Stimulated activated CD4-positive, alpha-beta T cell treated with anti-CD3 and anti-CD28 coated beads, Interleukin-2, amount 100 ng/mL, for 48 hours (primary cell): ENCODE measurements at places on chromosomes 12 and 14.
A peak's percentile ranks its signal among the peaks of the same experiment; 100 is the strongest.

GRCh38 chr12:77947746-77948145 lies 117.1 kb downstream of the NAV3 start:
- no peak for DNase-seq

DNA sequence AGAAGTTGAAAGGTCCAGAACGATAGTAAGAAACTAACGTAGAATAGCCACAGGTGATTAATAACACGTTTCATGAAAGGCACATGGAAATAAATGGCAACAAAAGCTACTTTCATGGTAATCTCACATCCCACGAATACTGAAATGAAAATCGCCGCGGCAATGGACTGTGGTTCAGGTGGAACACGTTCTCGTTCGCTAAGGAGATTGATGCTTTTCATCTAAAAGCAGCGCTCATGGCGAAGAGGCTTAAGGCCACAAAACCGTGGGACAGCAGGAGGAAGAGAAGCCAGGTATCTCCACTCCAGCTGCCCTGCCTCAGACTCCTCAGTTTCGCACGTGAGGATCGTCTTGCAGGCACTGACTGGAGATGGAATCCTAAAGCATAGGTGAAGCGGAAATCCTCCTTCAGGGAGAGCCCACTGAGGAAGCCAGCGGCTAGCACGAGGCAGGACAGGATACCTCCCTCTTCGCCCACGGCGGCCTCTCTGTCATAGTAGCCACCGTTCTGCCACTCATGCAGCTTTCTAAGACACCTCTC lies 696 bp upstream of the GPHN start:
- peak; percentile 28 for DNase-seq

DNA sequence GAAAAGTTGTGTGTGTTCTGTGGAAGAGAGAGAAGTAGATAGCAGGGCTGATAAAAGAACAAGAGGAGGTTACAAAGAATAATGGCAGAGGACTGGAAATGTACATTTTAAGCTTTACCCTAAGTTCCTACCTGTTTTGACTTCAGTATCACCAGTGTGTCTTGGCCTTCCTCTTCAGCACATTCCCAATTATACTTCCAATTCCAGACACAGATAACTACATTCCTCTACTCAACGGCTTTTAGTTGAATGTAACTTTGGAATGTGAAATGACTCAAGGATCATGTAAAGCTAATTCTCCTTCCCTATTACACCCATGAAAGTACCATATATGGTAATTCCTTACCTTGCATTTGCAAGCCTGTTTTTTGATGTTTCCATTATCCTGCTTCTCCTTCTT lies 5.0 kb downstream of the MGST1 start:
- DNase-seq: no peak

DNA sequence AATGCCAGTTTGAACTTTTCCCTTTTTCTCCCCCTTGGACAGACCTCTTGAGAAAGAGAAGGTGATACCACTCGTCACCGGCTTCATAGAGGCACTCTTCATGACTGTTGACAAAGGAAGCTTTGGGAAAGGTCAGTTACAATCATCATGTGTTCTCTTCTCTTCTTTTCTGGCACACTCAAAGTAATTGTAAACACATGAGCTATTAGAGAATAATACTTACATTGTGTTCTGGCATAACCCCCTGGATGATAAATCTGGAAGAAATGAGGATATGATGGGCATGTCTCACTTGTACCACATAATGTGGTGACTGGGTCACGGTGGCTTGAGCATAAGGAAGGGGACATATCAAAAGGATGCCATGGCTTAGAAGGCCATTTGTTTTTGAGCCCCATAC lies 20.0 kb downstream of the UTP20 start:
- no peak for DNase-seq

DNA sequence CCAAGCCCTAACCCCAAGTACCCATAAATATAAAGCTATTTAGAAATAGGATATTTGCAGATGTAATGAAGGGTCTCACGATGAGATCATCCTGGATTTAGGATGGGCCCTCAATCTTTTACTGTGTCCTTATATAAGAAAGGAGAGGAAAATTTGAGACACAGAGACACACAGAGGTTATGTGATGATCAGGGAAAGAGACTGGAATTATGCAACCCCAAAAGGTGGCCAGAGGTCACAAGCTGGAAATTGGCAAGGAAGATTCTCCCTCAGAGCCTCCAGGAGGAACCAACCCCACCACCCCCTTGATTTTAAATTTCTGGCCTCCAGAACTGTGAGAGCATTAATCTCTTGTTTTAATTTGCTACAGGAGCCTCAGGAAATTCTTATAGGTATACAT lies 334.9 kb upstream of the PRICKLE1 start:
- DNase-seq: no peak

- DNase-seq: no peak
These were observed 455.5 kb downstream of the AEBP2 start for GRCh38 chr12:19894803-19895202.

DNA sequence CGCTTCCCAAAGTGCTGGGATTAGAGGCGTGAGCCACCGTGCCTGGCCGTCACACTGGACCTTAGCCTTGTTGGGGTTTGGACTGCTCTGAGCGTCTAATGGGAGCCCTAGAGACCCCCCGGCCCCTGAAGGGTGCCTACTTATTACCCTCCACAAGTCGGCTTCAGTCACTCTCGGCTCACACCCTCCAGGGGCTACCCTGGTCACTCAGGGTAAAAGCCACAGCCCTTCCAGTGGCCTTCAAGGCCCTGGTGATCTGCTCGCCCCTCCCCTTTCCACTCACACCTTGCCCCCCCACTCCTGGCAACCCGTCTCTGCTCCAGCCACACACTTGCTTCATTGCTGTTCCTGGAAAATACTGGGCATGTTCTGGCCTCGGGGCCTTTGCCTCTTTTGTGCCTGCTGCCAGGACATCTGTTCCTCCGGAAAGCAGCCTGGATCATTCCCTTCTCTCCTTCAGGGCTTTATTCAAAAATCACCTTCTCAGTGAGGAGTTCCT lies 3.6 kb upstream of the MORN3 start:
- DNase-seq: no peak

GRCh38 chr14:55794655-55795595 lies 214.9 kb downstream of the KTN1 start:
- DNase-seq: no peak
